ENCODE measurements at places on chromosomes 3 and 15.

GRCh38 chr3:98556164-98557130 is 24.7 kb downstream of the GPR15 start:
- DNase-seq, result peak; percentile 28

DNA sequence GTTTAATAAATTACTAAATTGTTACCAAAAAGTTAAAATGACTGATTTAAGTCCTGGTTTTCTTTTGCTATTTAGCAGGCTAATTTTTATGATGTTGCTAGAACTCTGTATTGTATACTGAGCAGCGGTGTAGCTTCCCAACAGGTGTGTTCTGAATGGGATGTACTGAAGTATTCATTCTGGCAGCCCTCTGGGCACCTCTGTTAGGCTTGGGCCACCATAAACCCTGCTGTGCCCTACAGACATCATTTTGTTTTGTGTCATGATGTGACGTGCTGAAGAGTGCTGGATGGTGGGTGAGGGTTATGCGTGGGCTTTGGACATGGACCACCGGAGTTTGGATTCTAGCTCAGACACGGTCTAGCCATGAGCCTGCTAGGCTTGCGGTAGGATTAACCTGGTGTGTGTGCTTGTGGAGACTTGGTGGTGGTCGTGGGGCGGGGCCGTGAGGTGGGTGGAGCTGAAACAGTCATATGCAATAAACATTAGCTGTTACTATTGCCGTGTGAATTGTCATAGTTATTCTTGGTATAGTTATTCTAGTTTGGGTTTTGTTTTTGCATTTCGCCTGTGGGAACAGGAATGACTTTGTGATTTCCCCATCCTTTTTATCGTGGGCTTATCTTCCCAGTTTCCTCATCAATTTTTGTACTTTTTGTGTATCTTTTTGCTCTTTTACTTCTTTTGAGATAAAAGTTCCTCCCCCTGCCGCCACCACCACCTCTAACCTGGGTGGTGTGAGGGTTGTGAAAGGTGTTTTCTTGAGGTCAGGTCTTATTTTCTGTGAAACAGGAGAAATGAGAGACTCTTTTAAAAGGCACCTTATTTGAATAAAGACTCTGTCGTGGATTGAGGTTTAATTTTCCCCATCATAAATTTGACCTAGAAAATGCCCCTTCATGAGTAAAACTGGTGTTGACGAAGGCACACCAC is 93.7 kb downstream of the MCTP2 start:
- no peak for DNase-seq

DNA sequence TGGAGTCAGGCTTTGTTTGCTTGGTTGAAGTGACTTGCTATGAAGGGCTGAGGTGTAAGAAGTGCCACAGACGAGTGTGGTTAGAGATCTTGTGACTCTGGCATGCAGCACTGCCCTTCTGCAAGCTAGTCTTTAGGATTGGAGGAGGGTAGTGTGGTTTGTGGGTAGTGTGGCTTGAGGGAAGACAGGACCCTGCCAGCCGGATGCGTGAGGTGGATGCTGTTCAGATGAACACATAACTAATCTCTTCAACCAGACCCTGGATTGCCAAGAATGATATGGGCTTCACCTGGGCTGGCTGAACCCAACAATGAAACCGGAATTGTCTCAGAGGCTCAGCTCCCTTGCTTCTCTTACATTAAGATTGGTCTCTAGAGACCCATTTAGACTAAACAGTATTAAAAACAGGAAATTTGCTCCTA is 32.7 kb downstream of the STARD9 start:
- DNase-seq, result peak; percentile 11

- no peak for DNase-seq
Observed at GRCh38 chr3:187750006-187750512, 4.8 kb upstream of the BCL6 start.

GRCh38 chr3:106703524-106703923 is 673.7 kb upstream of the CCDC54 start:
- no peak for DNase-seq

GRCh38 chr3:143100451-143100850 is 19.1 kb upstream of the CHST2 start:
- no peak for DNase-seq

DNA sequence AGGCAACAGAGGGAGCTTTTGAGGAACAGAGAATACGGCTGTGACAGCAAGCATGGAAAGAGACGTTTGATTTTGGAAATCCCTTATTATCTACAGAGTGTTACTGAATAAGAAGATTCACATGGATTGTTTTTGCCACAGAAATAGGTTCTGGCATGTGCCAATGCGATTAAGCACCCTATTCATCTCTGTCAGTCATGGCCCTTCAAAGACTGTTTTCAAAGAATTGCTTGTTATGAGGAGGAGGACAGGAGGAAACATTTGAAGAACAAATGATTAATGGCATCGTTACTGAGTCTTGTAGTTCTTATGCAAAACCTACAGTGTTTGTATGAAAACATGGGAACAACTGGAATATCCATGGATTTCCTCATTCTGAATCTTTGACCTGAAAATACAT is 86.2 kb downstream of the EPHA6 start:
- DNase-seq, result no peak

- DNase-seq, result no peak
Observed at GRCh38 chr3:139530717-139531116, 8.8 kb downstream of the RBP1 start.

DNA sequence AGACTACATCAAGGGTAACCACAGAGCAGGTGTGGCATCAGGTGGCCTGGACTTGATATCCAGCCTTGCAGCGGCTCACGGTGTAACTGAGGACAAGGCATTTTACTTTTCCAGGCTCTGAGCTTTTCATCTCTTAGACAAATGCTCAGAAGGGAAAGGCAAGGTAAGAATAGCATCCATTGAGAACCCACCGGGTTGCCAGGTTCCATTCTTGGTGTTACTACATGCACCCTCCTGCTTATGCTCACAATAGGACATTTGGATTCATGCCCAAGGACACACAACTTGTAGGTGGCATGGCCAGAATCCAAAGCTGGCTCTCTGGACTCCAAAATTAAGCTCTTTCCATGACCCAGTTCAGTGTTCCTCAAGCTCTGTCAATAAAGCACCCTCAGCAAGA is 85.5 kb downstream of the CCNL1 start:
- no peak for DNase-seq
